ENCODE measurements at places on chromosomes 16 and 17.

- no peak for DNase-seq
These were observed 121.7 kb upstream of the NLRP1 start for GRCh38 chr17:5705876-5706576.

DNA sequence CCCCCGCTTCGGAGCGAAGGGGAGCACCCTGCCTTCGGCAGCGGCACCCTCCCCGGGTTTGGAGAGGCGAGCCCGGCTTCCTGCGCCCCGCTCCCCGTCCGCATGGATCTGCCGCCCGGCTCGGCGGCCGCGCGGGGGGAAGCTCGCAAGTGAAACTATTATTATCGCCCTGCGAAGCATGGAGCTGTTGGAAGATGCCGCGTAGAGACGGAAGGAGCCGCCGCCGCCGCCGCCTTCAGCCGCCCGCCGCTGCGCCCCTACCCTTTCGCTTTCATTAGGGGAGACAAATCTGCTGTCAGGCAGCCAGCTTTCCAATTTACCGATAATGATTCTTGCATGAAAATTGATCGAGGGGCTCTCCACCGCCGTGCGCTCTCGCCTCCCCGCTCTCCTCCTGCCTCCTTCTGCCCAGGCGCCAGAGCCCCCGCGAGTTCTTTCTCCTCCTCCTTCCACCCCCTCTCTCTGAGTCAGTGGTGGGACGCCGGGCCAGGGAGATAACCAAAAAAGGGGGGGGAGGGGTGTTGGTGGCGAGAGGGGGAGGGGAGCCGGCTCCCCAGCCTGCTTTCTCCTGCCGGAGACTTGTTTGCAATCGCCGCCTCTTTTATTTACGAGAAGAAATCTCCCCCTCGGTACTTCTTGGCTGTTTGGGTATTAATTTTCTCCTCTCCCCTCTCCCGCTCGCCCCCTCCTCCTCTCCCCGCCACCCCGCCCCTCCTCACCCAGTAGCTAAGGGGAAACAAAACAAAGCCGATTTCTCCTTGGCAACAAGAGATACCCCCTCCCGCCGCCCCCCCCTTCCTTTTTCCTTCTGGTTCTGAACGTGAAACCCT, 58.0 kb upstream of the GSE1 start:
- no peak for DNase-seq

DNA sequence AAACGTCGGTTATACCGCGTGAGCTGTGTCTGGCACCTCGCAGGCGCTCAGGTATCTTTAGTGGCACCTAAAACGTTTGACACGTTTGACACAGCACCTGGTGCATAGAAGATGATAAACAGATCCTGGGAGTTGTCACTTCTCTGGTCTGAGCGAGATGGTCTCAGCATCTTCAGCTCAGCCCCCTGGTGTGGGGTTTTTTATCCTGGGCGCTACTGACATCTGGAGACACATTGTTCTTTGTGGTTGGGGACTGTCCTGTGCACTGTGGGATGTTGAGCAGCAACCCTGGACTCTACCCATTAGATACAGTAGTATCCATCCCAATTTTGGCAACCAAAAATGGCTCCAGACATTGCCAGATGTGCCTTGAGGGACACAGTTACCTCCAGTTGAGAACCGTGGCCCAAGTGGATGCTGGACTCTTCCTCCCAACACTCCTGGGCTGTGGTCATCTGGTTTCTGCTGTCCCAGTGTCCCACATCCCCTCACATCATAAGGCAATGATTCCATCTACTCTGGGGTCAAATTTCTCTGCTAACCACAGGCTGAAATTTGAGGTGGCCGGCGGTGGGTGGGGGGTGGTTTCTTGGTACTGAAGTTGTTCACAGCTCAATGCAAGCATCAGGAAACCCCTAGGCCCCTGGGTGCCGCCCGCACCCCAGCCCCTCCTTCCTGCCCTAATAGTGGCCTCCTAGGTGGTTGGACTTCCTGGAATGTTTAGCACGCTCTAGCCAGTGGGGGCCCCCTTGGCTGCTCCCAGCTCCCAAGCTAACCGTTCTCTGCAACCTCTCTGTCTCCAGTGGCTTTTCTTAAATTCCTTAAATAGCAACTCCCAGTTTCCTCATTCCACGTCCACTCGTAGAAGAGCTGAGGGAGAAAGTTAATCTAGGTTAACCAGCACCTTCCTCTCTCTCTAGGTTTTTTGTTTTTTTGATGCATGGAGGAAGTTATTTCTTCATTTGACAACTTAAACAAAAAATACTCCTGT, 124.8 kb downstream of the ABCC1 start:
- DNase-seq = no peak

DNA sequence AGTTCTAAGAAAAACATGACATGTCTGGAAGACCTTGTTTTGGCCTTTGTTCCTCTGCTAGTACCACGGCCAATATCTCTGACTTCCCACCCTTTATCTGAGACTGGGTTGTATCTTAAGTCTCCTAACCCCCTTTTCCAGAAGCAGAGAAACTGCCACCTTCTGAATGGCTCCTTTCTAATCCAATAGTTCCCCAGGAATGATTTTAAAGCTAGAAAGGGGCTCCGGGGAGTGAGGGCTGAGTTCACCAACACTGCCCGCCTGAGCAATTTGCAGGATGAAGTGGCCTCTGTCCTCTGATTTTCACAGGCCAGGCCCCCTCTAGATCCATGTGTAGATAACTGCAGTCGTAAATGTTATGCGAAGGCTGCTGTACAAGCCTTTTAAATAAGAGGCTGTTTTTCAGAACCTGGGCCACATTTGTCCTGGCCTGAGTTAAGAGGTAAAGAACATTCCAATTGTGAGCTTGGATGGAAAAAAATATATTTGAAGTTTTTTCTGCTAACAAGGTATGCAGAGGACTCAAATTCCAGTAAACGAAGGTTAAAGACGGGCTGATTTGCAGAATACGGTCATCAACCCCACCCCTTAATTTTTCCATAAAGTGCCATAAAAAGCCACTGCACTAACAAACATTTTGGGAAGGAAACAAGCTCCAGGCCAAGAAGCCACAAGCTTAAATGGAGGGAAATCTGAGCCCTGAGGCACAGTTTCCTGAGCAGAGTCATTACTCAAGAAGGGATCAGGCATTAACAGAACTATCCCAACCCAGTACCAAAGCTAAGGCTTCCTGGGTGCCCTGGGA, 117.0 kb upstream of the MAF start:
- no peak for DNase-seq

DNA sequence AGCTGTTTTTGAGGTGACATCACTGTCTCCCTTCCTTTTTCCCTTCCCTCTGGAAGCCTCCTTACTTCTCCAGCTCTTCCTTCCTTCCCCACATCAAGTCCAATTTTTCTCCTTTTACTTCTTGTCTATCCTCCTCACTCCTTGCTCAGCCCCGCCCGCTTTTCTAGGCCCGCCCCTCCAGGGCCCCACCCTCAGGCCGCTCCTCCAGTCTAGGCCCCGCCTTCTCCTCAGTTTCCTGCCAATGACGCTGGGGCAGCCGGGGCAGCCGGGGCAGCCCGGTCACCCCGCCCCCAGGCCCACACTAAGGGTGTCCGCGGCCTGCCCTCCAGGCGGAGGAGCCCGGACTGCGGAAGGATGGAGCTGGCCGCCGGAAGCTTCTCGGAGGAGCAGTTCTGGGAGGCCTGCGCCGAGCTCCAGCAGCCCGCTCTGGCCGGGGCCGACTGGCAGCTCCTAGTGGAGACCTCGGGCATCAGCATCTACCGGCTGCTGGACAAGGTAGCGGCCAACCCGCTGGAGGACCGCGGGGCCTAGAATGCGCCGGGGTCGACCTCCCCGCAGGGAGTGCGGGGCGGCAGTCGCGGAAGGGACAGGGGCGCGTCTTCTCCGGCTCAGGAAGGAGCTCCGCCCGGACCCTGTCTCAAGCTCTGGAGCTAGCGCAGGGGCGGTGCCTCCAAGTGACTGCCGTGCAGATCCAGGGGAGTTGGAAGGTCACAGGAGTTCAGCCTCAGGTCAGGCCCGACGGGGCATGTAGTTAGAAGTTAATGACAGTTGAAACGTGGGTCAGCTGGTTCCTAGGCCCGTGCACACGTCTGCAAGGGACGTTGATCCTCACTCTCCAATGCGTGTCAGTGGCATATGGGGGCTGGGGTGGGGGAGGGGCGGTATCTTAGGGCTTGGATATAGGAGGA, at the start of gene PCTP:
PCTP (plus strand) TSS at position 302 of the 908 bp plus-strand sequence; CDS start at position 355, 53 bp downstream.
- no peak for DNase-seq

DNA sequence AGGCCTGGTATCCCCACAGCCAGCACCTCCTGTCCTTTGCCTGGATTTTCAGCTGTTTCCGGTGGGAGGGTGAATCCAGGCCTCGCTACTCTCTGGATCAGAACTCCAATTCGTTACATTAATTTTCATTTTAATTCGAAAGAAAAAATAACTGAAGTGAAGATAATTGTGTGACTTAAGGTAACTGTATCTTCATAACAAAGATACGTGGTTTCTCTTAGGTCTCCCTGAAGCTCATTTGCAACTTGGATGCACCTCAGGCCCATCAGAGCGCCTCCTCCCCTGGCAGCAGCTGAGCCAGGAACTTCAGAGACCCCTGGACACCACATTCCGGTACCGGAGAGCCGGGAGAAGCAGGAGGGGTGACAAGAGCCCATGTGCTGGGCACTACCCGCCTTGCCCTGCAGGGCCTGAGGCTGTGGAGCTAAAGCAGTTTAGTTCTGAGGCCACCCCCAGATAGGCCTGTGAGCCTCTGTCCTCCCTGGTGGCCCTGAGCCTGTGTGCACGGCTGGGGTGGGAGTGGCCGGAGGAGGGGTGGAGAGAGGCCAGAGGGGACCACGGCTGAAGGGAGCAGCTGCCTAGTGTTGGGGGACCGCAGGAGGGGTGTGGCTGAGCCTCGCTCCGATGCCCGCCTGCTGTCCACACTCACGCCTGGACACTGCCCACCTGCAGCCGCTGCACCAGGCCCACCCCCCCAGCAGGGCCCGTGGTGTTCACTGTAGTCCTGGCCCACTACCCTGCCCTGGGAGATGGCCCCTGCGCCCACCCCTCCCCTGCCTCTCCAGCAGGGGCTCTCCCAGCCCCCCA, 11.4 kb upstream of the DUS1L start:
- no peak for DNase-seq

- no peak for DNase-seq
These were observed 3.5 kb upstream of the RRAD start for GRCh38 chr16:66928702-66929388.

GRCh38 chr17:74340470-74341023, 14.5 kb downstream of the KIF19 start:
- DNase-seq = no peak

- no peak for DNase-seq
These were observed 33.9 kb downstream of the BAHCC1 start for GRCh38 chr17:81428948-81429774.

DNA sequence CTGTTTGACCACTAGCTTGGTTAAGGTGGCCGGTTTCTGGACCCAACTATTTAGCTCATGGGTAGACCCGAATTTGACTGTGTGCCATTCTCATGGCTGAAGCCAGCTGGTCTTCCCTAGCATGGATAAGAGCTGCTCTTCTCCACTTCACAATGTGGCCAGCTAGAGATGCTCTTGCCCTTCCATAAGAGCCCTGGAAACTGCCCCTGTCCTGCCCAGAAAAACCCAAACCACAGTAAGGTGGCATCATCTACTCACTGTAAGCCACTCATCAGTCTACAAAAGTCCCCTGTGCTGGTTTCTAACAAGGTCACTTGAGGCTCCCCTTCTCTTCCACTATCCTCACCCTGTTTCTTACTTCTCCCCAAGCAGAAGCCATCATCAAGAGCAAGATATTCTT, 165.1 kb downstream of the HS3ST2 start:
- no peak for DNase-seq

DNA sequence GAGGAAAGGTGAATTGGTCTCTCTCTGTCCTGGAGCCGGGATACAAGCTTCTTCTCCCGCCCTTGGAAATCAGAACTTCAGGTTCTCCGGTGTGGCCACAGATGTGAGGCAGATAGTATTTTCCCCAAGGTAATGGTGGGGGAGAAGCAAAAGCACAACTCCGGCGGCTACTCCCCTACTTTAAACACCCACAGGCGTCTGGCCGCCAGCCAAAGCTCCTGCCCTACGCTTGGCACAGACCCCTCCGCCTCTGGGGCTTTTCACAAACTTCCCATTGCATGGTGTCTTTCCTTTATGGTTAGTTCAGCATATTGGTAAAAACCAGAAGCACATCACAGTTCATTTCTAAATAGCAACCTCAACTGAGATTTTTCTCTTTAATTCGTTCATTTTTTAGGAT, 39.4 kb upstream of the B4GALNT2 start:
- no peak for DNase-seq

- no peak for DNase-seq
These were observed 427.0 kb upstream of the RBFOX1 start for GRCh38 chr16:6905601-6906000.

- no peak for DNase-seq
These were observed 231.2 kb downstream of the KATNIP start for GRCh38 chr16:27781195-27781524.

- no peak for DNase-seq
These were observed 231.3 kb downstream of the ENGASE start for GRCh38 chr17:79305768-79306423.

DNA sequence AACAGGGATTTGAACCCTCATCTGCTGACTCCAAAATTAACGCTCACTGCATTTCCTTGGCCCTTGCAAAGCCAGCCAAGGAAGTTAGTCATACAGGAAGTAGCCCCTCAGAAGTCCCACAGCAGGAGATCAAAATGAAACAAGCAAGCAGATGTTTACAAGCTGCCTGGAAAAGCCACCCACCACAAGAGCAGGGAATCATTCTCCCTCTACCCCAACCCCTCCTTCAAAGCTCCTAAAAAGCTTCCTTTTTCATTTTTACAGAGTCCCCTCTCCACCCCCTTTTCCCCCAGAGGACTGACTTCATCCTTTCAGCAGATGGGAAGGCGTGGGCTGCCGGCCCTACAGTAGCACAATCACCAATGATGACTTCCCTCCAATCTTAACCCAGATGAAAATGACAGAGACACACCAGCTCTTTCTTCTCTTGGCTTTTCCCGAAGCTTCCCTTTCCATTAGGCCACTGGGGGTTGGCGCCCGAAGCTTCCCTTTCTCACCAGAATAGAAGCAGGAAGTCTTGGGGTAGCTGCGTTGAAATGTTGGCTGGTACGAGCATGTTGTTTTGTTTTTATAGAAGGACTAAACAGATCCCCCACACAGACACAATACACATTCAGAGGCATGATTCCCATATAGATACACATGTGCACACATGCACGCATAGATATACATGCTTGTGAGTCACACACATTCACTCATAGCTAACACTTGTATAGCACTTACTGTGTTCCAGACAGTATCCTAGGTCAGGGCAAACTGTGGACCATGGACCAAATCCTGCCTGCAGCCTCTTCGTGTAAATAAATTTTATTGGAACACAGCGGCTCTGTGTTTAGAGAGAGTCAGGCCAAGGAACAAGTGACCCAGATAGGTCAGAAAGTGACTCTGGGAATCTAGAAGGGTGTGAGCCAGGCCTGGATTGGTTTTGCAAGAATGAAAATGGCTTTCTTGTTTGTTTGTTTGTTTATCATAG, 17.4 kb downstream of the ITPRIPL2 start:
- DNase-seq = no peak

GRCh38 chr17:66625311-66625767, 209.6 kb upstream of the CACNG5 start:
- DNase-seq = peak; percentile 13

GRCh38 chr17:64155751-64156544, 26.0 kb upstream of the ERN1 start:
- DNase-seq = no peak
